ENCODE measurements at places on chromosomes 3 and 15.

GRCh38 chr3:38332201-38332600 is 14.4 kb upstream of the XYLB start:
- no peak for DNase-seq

- DNase-seq = no peak
These were observed 24.2 kb downstream of the PFKFB4 start for GRCh38 chr3:48532271-48532976.

- no peak for DNase-seq
These were observed 42.5 kb downstream of the EPHB3 start for GRCh38 chr3:184604039-184604601.

GRCh38 chr15:66848686-66849392 is 146.8 kb downstream of the SMAD6 start:
- DNase-seq = no peak

- no peak for DNase-seq
These were observed 22.2 kb downstream of the MESD start for GRCh38 chr15:80967451-80967850.

DNA sequence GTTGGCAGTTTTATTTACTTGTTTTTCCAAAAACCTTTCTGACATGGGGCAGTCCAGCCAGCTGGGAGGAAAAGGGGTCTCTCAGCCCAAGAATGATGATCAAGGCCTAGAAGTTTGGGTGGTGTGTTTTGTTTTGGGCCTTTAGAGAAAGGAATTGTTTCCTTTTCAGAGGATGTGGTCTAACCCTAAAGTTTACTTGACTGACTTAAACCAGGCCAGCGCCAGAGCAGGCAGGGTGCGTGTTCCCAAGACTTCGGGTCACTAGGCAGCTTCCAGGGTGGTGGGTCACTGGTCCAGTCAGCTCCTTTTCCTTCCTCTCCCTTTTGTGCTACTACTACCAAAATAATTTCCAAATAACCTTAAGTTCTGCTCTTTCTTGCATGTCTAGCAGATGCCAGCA is 4.9 kb downstream of the FLNB start:
- no peak for DNase-seq

GRCh38 chr3:165640031-165640430 is 197.2 kb downstream of the BCHE start:
- DNase-seq = no peak

DNA sequence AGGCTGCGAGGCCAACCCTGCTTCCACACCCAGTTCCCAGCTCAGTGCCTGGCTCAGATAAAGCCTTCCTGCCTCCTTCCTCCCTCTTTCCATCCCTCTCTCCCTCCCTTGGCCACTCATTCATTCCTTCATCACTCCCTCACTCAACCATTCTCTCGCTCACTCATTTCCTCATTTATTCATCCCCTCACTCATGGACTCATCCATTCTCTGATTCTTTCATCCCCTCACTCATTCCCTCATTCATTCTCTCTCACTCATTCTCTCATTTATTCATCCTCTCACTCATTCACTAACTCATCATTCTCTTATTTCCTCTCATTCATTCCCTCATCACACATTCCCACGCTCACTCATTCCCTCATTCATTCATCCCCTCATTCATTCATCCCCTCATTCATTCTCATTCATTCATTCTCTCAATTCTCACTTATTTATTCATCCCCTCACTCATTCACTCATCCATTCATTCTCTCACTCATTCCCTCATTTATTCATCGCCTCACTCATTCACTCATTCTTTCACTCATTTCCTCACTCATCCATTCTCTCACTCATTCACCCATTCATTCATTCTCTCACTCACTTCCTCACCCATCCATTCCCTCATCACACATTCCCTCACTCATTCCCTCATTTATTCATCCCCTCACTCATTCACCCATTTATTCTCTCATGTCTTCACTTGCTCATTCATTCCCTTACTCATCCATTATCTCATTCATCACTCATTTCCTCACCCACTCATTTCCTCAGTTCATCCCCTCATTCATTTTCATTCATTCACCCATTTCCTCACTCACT is 13.2 kb downstream of the ABTB1 start:
- DNase-seq = no peak

GRCh38 chr3:100591411-100591810 is 18.0 kb upstream of the ADGRG7 start:
- DNase-seq = no peak

- no peak for DNase-seq
These were observed 85.8 kb upstream of the RASGRP1 start for GRCh38 chr15:38650384-38650783.

DNA sequence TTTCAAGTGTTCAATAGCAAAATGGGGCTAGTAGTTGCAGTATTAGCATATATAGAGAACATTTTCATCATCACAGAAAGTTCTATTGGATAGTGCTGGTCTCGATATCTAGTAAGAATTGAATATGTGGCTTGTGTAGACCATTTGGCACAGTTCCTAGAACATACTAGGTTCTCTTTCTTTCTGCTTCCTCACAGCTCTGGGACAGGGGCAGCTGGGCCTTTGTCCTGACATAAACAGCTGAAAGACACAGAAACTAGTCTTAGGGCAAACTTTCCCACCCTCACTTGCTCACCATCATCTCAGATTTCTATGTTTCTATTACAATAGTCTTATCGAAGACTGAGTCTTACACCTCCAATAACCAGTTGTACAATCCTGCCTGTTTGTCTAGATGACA is 63.7 kb upstream of the DLG1 start:
- DNase-seq = no peak

- DNase-seq = no peak
These were observed 2.7 kb upstream of the KNL1 start for GRCh38 chr15:40591389-40591788.

DNA sequence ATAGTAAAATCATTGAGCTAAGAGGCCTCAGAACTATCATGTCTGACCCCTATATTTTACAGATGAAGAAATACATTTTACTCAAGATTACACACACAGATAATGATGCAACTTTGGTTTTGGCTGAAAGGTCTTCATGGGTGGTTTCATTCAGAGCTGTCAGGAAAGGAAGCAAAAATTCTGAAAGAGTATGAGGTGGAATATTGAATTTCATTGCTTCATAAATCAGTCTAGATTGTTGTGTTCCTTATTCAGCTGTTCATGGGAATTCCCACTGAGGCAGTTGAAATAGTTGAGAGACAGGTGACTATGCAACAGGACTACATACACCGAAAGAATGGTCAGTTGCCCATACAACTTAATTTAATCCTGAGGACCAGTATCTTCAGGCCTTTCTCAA is 39.4 kb downstream of the CD200 start:
- DNase-seq = no peak

DNA sequence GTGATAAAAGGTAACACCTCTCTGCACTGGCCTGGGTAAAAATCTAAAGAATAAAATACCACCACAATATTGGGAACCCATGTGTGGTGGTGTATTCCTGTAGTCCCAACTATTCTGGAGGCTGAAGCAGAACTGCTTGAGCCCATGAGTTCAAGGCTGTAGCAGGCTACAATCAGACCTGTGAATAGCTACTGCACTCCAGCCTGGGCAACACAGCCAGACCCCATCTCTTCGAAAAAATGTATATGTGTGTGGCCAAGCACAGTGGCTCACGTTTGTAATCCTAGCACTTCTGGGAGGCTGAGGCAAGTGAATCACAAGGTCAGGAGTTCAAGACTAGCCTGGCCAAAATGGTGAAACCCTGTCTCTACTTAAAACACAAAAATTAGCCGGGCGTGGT is 1.8 kb upstream of the RPL14 start:
- no peak for DNase-seq
